ENCODE measurements at places on chromosomes 7 and 10.

- DNase-seq = no peak
Measured at GRCh38 chr10:63161592-63161991, 28.5 kb downstream of the NRBF2 start.

GRCh38 chr10:97919012-97919411 is 69.4 kb downstream of the GOLGA7B start:
- DNase-seq = no peak

DNA sequence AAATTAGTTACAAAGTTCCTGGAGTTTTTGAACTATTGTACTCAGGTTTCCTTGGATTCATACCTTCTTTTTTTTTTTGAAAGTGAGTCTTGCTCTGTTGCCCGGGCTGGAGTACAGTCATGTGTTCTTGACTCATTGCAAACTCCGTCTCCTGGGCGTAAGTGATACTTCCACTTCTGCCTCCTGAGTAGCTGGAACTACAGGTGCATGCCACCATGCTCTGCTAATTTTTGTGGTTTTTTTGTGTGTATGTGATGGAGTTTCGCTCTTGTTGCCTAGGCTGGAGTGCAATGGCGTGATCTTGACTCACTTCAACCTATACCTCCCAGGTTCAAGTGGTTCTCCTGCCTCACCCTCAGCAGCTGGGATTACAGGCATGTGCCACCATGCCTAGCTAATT is 22.3 kb downstream of the MCM10 start:
- DNase-seq = no peak

DNA sequence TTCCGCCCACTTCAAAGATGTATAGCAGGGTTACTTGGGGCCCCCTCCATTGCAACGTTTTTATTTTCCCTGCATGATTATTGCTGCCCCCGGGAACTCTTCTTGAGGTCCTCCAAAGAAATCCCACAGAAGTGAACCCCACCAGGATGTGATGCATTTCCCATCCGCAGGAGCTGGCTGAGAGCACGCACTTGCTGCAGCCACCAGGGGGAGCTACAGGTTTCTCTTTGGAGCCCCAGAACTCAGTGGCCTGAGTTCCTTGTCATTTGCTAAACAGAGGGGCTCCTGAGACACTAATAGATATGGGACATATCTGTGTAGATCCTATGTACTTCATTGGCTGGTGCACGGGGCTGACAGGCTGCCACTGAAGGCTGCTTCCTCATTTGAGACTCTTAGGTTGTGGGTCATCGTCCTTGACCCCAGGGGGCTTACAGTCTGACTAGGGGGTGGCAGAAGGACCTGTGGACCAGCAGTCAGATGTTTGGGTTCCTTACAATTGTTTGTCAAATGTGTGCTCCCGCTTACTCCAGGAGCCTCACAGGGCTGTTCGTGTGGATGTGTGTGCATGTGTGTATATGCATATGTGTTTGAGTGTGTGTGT is 52.3 kb upstream of the ENO4 start:
- peak; percentile 62 for DNase-seq

GRCh38 chr7:143042790-143043271 is 9.3 kb upstream of the OR6V1 start:
- DNase-seq = no peak

GRCh38 chr10:119454316-119454715 is 88.2 kb downstream of the RGS10 start:
- no peak for DNase-seq

GRCh38 chr10:69327463-69328379 is 49.4 kb downstream of the HK1 start:
- DNase-seq = no peak

GRCh38 chr10:68231106-68231816 is 652 bp downstream of the ATOH7 start:
- DNase-seq = peak; percentile 83

DNA sequence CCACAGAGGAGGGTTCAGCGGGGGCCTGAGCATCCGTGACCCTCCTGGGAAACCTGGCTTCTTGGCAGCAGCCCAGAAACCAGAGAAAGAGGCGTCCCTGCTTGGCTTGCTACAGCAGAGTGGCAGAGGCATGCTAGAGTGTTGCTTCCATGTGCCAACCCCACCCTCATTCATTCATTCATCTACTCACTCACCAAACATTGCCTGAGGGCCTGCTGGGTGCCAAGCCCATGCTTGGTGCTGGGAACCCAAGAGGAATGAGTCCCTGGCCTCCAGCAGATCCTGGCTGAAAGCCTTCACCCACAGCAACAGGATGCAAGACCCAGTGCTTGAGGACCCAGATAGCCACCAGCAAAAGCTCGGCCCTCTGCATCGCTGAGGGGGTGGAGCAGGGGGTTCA is 129.0 kb downstream of the CDH23 start:
- no peak for DNase-seq

DNA sequence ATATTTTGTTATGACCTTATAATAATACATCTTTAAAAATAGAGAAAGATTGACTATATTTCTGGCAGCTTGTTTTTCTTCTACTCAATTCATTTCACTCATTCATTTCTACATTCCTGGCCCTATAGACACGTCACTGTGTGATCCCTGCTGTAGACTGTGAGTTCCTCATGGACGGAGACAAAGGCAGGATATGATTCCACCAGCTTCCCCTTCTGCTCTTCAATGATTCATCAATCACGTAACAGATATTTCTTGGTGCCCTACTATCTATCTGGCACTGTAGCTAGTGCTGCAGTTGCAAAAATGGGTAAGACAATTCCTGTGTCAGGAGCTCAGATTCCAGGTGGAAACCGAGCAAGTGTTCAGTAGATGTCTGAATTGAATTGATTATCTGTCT is 415.0 kb downstream of the SFMBT2 start:
- DNase-seq = no peak

DNA sequence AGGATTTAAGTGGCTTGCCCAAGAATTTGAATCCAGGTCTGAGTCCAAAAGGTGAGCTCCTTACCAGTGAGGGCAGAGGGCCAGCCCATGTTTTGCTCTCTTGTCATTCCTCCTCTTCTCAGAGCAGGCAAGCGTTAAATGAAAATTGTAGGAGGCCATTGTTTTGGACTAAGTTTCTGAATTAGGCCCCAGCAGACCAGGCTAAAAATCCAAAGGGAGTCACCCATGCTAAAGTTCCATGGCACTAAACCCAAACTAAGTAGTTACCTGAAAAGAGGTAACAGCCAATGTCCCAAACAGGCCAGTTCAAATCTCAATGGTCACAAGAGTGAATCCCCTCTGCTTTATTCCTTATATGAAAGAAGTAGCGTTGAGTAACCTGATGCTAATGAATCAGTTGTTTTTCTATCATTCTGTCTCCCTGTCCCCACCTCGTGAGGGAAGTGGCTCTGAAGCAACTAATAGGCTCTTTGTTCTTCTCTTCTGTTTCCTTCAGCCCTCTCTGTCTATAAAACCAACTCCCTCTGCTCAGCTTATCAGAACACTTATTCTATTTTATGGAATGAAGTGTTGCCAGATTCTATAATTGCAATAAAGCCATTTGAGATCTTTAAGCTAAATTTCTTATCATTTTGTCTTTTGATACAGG is 17.5 kb upstream of the CDH23 start:
- DNase-seq = no peak

DNA sequence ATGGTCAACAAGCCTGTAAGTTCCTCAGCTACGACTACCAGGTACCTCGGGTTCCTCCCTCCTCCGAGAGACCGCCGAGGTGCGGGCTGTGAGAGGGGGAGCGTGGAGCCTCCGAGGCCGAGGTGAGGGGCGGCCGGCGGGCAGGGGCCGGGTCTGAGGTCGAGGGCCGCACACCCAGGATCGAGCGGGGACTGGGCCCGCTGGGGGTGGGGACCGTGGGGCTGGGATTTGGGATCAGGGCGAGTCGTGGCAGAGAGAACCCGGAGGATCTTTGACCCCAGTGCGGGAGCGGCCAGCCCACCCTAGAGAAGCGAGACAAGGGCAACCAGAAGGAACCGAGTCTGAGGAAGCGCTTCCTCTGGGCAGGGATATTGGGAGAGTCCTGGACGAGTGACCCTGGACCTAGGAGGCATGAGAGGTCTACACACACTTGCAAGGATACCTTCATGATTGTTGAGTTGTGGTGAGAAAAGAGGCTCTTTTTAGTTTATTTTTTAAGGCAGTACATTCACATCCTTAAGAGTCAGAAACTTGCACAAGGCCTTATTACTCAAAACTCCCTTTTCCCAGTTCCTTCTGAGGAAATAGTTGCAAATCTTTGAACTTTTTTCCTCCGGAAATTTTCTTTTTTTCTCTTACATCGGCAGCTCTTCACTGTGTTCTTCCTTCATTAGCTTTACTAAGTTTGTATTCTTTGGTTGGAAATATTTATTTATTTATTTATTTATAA is 395 bp downstream of the ZNF487 start:
- DNase-seq = no peak

DNA sequence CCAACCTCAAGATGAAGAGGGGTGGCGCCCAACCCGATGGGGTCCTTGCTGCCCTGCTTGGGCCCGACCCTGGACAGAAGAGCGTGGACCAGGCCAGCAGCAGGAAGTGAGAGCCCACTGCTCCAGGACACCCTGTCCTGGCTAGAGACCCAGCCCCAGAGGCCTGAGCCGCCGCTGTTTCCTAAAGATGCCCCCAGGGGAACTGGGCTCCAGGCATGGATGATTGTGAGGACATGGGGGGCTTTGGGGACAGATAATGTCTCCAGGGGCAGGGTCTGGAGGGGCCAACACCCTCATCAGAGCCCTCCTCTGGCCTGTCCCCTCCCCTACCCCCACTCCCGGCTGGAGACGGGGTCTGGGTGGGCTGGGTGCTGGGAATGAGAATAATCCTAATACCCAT is 71.7 kb downstream of the MYL10 start:
- no peak for DNase-seq

DNA sequence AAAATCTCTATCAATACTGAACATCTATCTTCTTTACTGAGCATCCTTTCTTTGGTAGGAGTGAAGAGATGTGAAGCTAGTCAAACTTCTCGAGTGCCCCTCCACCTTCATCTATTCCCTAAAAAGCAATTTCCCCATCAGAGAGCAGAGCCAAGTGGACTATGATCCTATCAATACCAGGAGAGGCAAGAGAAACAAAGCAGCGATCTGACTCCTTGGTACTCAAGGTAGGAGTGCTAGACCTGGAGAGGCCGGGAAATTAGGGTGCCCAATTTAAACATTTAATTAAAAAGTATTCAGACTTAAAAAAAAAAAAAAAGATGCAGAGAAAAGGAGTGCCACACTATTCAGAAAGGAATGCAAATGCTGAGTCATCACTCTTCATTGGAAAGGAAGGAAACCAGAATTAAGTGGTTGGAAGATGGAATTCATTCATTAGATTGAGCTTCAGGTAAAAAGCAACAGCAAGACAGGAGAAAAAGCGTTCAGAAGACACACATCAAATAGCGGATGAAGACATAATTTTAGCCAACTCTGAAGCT is 1.6 kb downstream of the TIAL1 start:
- no peak for DNase-seq

- no peak for DNase-seq
Measured at GRCh38 chr7:103011650-103012049, 62.9 kb downstream of the FBXL13 start.

DNA sequence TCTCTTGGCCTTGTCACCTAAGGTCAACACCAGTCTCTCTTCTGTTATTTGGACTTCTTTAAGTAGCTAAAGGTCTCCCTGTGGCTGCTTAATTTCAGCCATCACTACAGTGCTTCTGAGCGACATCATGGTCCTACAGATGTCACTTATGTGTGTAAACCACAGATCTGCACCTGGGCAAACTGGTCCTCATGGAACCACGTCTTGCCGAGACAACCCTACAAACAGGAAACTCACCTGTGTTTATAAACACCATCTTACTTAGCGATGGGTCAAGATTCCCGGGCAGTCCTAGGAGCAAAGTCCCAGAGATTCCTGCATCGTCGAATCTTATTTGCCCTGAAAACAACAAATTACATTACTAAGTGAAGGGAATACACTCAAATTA is 27.8 kb downstream of the KLF6 start:
- DNase-seq = no peak

DNA sequence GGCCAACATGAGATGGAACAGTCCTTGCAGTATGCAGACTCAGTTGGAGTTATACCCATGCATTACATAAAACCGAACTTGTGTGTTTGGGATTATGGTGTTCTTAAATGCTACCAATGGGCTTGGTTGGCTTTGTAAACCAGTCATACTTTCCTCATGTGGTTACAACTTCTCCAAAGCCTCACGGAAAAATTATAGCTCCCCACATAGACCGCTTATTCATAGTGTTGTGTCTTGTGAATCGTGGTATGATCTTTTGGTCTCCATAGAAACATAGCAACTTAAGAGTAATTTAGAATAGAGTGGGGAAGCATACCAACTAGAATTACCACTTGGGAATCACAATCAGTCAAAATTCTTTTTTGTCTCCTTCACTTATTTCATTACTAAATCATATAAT is 112.3 kb upstream of the FZD1 start:
- no peak for DNase-seq

- DNase-seq = no peak
Measured at GRCh38 chr10:10989669-10990068, 28.0 kb upstream of the CELF2 start.
